Stimulated activated CD8-positive, alpha-beta memory T cell treated with anti-CD3 and anti-CD28 coated beads, Interleukin-7, amount 100 ng/mL, for 24 hours (primary cell): ENCODE measurements at places on chromosomes 5 and 9.

DNA sequence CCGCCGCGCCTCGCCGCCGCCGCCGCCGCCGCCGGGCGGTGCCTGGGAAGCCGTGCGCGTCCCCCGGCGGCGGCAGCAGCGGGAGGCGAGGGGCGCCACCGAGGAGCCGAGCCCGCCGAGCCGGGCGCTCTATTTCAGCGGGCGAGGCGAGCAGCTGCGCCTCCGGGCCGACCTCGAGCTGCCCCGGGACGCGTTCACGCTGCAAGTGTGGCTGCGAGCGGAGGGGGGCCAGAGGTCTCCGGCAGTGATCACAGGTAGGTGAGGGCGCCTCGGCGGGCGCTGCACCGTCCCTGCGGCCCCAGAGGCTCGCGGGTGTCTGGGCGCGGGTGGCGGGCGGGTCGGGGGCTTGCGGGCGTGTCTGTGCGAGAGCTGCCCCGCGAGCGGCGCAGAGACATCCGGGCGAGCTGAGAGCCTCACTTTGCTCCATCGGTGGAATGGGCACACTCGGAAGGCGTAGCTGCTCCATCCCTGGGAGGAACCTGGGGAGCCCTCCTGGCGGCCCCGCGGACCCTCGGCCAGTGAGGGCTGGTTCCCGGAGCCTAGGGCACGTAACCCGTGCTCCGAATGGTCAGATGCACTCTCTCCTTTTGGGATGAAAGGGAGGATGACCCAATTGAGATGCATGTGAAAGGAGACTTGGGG, 864 bp downstream of the PAPPA start:
- no peak for DNase-seq

DNA sequence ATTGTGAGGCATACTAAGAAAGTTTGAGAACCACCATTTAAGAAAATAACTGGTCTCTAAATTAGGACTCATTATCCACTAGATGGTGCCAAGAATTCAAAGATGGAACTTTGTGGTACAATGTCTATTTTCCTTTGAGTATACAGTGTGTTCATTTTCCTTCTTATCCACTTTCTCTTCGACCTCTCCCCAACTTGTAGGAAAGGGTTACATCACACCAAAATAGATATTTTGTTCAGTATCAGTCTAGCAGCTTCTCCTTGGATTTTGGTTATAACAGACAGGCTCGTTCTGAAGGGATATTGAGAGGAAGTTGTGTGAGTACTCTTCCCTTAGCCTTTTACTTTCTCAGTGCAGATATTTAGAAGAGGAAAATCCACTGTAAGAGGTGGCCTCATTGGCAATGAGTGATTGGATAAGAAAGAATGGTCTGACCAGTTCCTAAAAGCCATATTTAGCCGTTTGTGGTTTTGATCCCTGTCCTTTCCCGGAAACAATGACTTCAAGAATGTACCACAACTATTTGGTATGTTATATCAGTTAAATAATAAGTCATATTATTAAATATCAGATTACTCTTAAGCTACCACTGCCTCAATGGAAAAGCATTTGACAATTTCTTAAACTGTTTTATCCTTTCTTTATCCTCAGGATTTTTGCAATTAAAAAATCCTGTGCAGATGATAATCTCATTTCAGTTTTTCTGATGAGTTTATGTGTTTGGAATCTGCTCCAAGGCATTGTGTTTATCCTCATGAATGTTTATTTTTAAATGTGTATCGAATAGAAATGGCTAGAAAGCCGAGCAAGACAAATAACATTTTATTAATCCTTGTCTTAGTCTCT, 69.0 kb upstream of the GRAMD2B start:
- no peak for DNase-seq

DNA sequence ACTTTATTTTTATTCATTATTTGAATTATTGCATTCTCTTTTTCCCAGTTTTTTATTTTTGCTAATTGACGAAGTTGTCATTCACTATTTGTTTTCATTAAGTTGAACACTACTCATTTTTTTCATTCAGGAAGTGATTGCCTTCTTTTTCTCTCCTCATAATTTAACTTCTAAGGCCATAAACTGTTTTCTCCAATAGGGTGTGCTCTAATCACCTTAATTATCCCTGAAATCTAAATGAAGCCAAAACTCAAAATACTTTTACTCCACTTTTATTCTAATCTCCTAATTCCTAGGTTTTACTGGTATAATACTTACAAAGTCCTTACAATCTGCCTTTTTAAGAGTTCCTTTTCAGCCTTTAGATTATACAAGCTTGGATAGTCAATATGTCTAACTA, 2.9 kb upstream of the OR13C2 start:
- DNase-seq = no peak

- DNase-seq = no peak
Measured at GRCh38 chr9:88075506-88075905, 62.8 kb downstream of the SPATA31C2 start.
